NCI-H510A treated with DMSO at 0.1 percent for 48 hours (cell line): ENCODE measurements at places on chromosomes 7 and 10.

DNA sequence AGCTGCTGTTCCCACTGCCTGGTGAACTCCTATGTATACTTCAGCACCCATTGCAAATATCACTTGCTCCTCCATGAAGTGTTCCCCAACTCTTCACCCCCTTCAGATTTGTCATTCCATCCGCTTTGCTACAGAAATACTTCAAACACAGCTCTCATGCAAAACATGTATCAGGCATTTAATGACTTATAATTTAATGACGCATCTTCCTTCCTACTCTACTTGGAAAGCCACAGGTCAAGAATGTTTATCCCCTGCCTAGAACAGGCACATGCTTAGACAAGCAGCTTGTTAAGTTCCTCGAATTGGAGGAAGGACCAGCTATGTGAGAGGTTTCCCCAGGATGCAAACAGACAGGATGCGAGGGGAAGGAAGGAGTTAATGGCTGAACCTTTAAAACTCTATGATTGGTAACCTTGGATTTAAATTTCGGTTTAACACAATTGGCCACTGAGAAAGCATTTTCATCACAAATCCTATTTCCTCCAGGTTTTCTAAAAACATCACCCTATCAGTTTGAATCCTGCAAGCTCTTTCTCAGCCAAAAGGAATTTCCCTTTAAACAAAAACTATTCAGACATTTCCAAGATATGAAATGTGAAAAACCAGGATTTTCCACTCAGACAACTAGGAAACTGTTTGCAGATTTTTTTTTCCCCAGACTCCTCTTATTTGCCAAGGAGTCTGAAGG, 11.5 kb downstream of the CREB3L2 start:
- no peak for DNase-seq

DNA sequence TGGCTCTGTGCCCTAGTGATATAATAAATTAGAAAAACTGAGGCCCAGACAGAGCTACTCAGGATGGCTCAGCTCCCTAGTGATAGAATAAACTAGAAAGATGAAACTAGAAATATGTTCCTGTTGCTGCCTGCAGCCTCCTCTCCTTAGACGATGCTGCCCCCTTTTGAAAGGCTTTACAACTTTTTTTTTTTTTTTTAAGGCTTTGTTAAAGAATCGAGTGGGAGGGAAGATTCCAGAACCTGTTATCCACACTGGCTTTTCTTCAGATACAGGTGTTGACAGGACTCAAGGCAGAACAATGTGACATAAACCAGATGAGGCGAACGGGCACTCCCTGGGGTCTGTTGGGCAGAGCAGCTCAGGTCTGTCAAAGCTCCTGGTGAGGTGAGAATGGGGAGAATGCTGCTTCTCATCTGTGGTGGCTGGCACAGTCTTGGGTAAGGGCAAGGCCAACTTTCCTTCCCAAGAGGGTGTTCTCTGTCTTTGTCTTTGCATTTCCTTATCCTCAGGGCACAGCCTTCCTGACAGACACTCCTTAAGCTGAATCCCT, 175.1 kb downstream of the COBL start:
- DNase-seq: peak; percentile 78

- no peak for DNase-seq
Measured at GRCh38 chr10:54650547-54650946, 150.5 kb downstream of the PCDH15 start.

GRCh38 chr10:34758447-34758996, 56.6 kb downstream of the PARD3 start:
- no peak for DNase-seq

DNA sequence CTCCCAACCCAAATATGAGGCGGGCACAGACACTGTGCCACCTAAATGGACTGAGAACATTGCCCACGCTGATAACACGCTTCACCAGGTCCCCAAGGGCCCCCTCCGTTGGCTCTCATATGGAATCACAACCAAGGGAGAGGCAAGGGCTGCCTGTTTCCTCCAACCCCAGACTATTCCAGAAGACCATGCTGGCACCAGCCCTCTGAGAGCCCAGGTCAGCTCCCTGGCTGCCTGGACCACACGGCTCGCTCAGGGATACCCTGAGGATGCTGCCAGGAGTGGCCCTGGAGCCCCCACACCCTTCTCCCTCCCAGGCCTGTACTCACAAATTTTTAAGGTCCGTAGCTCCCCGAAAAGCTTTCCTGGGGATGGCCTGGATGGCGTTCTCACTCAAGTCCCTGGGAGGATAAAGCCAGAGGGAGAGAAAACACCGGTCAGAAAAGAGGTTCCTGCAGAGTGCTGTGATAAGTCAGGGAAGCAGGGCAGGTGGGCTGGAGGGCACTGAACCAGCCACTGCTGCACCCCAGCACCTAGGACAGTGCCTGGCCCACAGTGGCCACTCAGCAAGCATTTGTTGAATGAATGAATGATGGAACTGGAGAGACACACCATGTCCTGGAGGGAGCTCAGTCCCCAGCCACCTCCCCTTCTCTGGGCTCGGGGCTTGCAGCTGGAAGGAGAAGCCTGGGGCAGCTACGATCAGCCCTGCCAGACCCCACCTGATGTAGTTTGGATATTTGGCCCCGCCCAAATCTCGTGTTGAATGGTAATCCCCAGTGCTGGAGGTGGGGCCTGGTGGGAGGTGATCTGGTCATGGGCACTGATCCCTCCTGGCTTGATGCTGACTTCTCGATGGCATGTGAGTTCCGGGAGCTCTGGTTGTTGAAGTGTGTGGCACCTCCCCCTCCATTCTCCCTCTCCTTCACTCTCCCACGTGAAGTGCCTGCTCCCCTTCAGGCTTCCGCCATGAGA, 119.8 kb downstream of the SLIT1 start:
- DNase-seq: no peak

DNA sequence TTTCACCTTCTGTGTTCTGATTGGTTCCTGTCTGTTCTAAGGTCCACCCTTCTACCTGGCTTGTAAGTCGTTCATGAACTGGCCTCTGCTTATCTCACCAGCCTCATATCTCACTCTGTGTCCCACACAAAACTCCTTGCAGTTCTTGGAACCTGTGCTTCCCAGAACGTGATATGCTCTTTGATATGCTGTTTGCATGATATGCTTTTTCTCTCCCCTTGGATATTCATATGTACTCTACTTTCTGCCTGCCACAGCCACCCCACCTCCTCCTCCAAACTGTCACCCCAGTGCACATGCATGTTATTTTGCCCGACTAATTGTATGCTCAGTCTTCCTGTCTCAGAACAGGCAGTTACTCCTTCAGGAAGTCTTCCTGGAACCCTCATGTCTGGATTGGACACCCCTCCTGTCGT, 1.9 kb upstream of the ITPRIP start:
- no peak for DNase-seq

GRCh38 chr7:2120841-2121830, 111.6 kb downstream of the MAD1L1 start:
- no peak for DNase-seq

GRCh38 chr7:116431787-116432526, 67.6 kb upstream of the CAV2 start:
- DNase-seq: no peak

GRCh38 chr7:130882396-130882795, 148.4 kb upstream of the KLF14 start:
- DNase-seq: no peak

DNA sequence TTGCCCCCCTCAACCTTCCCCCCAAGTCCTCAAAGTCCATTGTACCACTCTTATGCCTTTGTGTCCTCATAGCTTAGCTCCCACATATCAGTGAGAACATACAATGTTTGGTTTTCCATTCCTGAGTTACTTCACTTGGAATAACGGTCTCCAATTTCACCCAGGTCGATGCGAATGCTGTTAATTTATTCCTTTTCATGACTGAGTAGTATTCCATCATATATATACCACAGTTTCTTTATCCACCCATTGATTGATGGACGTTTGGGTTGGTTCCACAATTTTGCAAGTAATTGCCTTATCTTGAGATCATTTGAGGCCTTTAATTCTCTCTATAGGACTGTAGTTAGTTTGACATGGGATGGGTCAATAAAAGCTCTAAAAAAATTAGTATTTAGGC, 124.7 kb downstream of the ARL4A start:
- DNase-seq: no peak

DNA sequence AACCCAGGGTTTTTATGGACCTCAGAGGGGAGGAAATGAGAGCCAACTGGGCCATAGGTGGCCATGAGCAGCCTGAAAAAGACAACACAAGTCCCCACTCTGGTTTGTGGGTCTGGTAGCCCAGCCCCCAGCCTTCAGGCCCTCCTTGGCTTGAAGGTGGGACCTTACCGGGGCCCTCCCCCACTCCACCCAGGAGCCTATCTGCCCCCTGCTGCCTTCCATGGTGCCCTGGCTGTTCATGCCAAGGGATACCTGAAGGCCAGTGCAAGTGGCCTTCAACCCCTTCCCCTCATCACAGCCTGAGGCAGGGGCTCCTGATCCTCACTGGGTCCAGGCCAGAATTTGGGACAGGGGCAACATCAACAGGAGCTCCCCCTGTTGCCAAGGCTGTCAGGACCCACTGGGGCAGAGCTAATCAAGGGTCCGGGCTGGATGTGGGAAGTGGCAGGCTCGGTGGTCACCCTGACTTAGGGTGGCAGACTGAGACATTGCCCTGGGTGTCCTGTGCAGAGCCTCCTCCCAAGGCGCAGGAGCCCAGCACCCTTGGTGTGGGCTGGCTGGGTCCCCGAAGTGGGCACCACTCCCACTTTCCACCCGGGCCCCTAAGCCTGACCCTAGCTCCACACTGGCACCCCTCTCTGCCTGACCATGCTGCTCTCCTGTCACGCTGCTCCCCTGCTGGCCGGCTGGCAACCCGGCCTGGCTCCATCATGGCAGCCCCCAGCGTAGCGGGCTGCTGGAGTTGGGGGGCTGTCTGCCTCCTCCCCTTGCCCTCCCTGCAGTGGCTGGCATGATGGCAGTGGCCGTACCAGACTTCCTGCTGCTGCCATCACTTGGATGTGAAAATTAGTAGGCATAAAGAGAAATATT, 6.4 kb downstream of the WDFY4 start:
- no peak for DNase-seq

DNA sequence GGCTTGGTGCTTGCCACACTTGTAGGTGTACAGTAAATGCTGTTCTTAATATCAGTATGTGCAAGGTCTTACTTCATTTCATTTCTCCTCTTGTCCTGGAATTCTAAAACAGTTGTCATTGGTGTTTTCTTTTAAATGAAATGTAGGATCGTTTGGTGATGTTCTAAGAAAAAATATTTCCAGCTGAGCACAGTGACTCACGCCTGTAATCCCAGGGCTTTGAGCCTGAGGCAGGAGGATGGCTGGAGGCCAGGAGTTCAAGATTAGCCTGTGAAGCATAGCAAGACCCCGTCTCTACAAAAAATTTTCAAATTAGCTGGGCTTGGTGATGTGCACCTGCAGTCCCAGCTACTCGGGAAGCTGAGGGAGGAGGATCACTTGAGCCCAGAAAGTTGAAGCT, 32.6 kb upstream of the ELN start:
- DNase-seq: no peak

GRCh38 chr7:121158665-121159064, 170.1 kb upstream of the WNT16 start:
- no peak for DNase-seq

GRCh38 chr10:132397671-132398565, 918 bp downstream of the PWWP2B start:
- DNase-seq: peak; percentile 60

GRCh38 chr10:62492012-62492869, 118.1 kb downstream of the ZNF365 start:
- no peak for DNase-seq

- DNase-seq: no peak
Measured at GRCh38 chr10:88911116-88911515, 31.1 kb downstream of the STAMBPL1 start.

DNA sequence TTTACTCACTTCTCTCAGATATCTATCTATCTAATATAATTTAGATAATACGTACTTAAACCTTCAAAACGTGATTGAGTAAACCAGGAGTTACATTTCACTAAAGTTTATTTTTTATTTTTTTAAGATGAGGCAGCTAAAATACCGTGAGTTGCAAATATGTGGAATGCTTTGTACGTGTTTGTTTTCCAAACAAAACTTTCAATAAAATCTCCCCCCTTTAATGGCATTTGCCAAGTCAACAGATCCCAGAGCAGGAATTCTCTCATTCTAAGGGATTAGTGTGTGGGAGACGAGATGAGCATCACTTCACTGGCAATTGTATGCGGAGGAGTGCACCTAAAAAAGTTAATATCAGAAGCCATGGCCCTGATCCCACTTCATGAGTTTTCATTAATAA, 53.7 kb upstream of the MAGI2 start:
- DNase-seq: no peak

GRCh38 chr7:2036786-2037185, 196.0 kb downstream of the MAD1L1 start:
- no peak for DNase-seq

- DNase-seq: no peak
Measured at GRCh38 chr7:12539681-12540080, 30.8 kb upstream of the SCIN start.

DNA sequence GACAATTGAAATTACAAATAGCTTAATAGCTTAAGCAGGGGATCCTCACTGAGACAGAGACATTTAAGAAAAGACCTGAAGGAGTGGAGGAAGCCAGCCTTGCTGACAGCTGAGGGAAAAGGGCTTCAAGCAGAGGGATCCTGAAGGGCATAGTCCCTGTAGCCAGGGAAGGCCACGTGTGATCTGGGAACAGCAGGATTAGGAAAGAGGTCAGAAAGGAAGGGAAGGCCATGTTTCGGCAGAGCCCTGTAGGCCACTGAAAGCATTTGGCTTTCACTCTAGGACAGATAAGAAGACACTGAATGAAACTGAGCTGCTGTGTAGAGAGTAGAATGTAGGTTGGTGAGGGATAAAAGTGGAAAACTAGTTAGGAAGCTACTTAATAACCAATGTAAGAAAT, 3.4 kb upstream of the AKR1C8 start:
- DNase-seq: no peak

GRCh38 chr10:130421909-130422308, 285.7 kb downstream of the GLRX3 start:
- DNase-seq: no peak

GRCh38 chr7:29285444-29285793, 90.8 kb downstream of the CHN2 start:
- peak; percentile 62 for DNase-seq

- peak; percentile 79 for DNase-seq
Measured at GRCh38 chr10:78416031-78417011, 382.7 kb downstream of the RPS24 start.

- DNase-seq: peak; percentile 44
Measured at GRCh38 chr7:151448261-151449252, 8.6 kb upstream of the CRYGN start.

- DNase-seq: peak; percentile 25
Measured at GRCh38 chr7:151059367-151060112, at the start of gene SLC4A2. TSS of gene SLC4A2 (plus strand) at chr7:151059589. CDS start at chr7:151061988, 2,399 bp downstream.

- DNase-seq: no peak
Measured at GRCh38 chr10:132431537-132432175, 34.7 kb downstream of the PWWP2B start.
